ENCODE measurements at places on chromosomes 6 and 20.

DNA sequence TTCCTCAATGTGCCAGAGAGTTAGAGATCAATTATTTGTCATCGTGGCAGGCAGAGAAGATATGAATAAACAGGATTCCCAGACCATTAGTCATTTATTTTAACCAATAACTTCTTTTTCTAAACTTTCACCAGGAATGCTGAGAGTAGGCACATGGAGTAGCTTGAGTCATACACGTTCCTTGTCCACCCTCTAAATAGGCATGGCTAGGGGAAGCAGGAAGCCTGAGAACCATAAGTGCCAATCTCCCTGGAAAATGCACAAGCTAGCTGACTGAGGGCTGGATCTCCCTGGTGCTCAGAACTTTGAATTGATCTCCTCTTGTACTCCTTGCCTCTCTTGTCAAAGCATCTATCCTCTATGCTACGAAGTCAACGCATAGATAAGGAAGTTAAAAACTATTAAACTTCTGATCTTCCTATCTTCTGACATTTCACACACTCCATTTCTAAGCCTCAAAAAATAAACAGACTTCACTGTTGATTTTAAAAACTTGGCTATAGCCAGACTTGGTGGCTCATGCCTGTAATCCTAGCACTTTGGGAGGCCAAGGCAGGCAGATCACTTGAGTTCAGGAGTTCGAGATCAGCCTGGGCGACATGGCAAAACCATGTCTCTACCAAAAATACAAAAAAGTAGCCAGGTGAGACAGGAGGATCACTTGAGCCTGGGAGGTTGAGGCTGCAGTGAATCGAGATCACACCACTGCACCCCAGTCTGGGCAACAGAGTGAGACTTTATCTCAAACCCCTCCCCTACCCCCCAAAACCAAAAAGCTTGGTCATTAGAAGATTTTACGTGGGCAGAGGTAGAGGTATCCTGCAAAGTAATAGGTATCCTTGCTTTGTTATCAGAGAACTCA lies 11.8 kb downstream of the ADTRP start:
- no peak for DNase-seq

- no peak for DNase-seq
These were observed 40.2 kb upstream of the SAMHD1 start for GRCh38 chr20:36991703-36992102.

GRCh38 chr6:158847786-158848185 lies 28.6 kb upstream of the EZR start:
- no peak for DNase-seq

GRCh38 chr6:159729598-159730331 lies 2.5 kb downstream of the WTAP start:
- DNase-seq, result no peak

- peak; percentile 3 for DNase-seq
These were observed 19.8 kb downstream of the GMPR start for GRCh38 chr6:16257999-16258708.

DNA sequence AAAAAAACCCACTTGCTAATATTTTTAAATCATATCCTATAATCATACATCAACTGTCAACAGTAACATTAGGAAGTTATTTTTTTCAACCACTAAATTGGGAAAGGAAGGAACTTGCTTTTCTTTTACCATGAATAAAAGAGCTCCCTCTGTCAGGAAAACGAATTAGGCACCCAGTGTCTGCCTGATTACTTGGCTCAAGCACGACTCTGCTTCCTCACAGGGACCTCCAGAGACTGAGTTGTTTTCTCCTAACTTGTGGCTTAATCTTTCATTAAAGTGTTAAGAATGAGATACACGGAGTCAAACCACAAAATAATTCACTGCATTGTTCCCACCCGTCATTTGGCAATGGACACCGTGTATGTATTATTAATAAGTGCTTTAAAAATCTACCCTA lies 1405.1 kb upstream of the EYS start:
- DNase-seq, result no peak

DNA sequence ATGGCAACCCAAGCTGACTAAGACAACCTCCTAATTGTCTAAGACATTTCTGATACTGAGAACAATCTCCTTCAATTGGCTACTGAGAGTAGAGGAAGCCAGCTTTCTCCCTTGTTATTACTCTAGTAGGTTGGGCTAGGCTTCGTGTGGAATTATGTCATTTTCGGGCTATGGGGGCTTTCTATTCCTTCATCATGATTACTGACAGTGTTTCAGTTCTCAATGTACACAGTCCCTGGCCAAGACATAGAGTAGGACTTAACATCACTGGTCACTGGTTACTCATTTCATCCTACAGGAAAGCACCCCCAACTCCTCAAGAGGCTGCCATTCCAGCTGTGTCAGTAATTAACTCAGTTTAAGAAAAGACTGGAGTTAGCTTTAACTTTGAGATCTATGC lies 100.0 kb downstream of the KIF6 start:
- no peak for DNase-seq

DNA sequence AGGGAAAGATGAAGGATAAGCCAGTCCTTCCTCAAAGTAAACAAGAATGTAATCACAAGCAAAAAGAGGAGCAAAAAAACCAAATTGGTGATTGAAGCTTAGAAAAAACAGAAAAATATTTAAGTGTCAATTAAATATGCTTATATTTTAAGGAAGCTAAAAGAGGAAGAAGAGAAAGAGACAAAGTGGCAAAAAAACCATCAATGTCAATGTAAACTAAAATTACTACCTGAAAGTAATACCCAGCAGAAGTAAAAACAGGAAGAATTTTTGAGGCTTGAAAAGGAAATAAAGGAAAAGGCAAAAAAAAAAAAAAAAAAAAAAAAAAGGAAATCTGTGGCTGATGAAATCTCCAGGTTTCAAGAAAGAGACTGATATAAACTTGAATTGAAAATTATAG lies 36.2 kb upstream of the OGFRL1 start:
- no peak for DNase-seq

- DNase-seq, result no peak
These were observed 300.2 kb downstream of the CLIC5 start for GRCh38 chr6:45715508-45715803.

- DNase-seq, result peak; percentile 0
These were observed 22.9 kb upstream of the JAG1 start for GRCh38 chr20:10696650-10697049.

- no peak for DNase-seq
These were observed 16.7 kb upstream of the OLIG3 start for GRCh38 chr6:137510923-137511322.

- DNase-seq, result no peak
These were observed 53.5 kb downstream of the PXDC1 start for GRCh38 chr6:3698021-3698420.

- no peak for DNase-seq
These were observed 23.3 kb downstream of the EDN1 start for GRCh38 chr6:12313306-12313991.

GRCh38 chr20:1824834-1825233 lies 70.4 kb upstream of the SIRPA start:
- no peak for DNase-seq

- peak; percentile 84 for DNase-seq
These were observed at the start of gene MOCS1 for GRCh38 chr6:39934131-39934757. Gene MOCS1 (minus strand): TSS chr6:39934462. CDS start chr6:39934417, 45 bp downstream.

GRCh38 chr20:63446216-63447024 lies 26.0 kb downstream of the KCNQ2 start:
- no peak for DNase-seq

GRCh38 chr6:110537208-110538123 lies 61.1 kb upstream of the SLC22A16 start:
- no peak for DNase-seq

DNA sequence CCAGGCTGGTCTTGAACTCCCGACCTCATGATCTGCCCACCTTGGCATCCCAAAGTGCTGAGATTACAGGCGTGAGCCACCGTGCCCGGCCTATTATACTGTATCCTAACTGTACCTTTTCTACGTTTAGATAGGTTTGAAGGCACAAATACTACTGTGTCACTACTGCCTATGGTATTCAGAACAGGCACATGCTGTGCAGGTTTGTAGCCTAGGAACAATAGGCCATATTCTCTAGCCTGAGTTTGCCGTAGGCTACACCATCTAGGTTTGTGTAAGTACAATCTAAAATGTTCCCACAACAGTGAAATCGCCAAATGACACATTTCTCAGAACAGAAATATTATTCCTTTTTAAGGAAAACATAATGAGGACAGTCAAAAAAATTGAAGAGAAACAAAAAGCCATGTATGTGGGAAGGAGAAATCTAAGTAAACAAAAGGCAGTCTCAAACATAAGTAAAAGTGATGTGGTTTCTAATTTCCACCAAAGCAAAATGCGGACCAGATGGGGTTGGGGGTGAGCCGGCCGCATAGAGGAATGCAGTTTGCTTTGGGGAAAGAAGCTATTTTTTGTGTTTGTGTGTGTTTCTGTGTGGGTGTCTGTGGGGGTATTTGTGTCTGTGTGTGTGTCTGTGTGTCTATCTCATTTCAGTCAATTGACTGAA lies 192.6 kb upstream of the SALL4 start:
- no peak for DNase-seq

DNA sequence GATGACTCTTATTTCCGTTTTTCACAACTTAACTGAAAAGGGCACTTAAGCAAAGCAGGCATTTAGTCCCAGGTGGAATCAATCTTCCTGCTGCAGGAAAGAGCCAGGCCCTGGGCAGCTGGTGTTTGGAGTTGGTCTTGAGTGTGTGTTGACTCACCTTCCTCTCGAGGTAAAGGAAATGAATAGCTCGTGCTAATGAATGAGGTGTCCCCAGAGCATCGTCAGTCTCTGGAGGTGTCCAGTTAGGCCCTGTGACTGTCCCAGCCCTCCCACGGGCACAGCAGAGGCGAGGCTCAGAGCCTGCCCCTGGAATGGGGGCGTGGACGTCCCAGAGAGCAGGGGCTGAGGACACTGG lies 277.7 kb downstream of the NRN1 start:
- no peak for DNase-seq

DNA sequence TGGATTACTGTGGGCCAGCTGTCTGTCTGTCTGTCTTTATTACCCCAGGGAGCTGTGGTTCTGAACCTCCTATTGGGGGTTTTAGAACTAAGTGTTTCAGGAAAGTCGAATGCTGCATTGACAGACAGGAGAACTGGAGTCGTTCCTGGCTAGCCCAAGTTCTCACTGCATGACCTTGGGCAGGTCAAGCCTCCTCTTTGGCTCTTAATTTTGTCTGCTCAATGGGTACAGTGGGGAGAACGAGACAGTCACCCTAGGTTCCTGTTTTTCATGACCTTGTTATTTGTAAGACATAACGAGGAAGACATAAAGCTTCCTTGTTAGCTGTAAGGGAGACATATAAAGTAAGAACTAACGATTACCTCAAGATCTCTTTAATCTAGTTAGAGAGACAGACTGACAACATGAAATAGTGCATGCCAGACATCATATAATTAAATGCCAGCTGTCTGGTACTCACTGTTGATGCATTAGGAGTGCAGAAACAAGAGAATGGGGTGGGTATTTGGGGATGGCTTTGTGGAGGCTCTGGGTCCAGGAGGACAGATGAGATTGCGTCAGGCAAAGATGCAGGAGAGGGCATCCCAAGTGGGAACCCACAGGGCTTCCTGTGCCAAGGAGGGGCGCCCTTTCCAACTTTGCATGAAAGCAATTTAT lies 3.7 kb upstream of the CCDC167 start:
- no peak for DNase-seq

- no peak for DNase-seq
These were observed 80.6 kb downstream of the MAP3K5 start for GRCh38 chr6:136711644-136712043.

- DNase-seq, result no peak
These were observed 10.9 kb upstream of the NELFCD start for GRCh38 chr20:58970146-58970545.

DNA sequence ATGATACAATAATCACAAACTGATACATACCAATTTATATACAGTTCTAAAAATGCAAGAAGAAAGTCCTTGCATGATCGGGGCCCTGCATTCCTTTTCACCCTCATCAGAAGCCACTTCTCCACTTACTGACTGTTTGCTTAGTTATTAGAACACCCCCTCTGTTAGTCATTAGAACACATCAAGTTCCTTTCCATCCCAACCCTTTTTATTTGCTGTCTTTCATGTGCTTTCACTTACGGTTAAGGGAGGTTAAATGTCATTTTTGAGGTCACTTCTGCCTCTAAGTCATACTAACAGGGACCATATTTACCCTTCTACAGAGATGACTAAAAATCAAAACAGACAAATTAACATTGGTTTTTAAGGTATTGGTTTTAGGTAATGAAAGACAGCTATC lies 149.1 kb downstream of the LMBRD1 start:
- DNase-seq, result no peak

DNA sequence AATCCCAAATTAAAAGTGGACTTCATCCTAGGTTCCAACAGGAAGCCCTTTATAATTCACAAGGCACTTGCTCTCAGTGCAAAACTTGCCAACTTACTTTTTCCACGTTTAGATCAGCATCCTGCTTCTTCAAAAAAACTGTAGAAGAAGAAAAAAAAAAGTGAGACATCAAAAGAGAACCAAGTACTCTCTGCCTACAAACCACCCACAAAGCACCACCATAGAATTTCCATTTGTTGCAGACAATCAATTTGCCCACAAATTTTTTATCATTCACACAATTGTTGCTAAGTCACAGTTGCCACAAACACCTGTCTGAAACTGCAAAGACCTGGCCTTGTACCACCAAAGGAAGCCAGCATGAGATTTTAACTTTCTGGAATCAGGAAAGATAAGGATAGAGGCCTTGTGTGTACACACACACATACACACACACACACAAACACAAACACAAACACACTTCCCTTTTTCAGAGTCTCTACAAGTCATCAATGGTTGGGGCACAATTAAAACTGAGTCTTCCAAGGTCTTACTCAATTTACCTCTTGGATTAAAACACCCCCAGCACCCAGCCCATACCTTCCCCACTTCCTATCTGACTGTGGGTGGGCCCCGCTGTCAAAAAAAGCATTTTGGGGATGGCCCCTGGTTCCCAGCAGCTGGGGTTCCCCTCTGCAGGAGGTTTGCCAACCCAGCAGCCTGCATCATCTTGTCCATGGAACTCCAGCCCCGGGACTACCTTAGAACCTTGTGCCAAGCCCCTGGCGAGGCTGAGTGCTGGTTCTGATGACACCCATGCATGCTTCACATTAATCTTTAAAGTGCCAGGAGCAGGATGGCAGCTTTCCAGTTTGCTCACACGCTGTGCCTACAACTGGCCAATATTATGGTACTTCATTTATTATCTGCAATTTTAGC lies 26.5 kb downstream of the FYN start:
- no peak for DNase-seq

DNA sequence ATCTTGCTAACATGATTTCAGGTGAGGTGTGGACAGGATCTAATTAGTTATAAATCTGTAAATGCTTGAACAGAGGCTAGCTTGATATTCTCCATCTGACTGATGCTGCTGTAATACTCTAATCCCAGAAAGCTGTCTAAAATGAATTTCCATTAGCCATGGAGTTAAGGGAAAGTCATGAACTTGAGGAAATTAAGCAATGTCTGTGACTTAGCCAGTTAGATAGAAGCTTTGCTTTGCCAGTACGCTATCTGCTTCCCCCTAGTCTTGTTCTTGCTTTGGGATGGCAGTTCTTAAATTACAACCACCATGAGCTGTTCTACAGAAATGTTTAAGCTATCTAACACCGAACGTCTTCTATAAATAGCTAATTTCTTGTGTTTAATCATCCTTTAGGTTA lies 195.7 kb downstream of the PRL start:
- DNase-seq, result no peak

Data from C1 segment of cervical spinal cord (tissue), 14 donors.